ENCODE measurements at places on chromosomes 2 and 18.

DNA sequence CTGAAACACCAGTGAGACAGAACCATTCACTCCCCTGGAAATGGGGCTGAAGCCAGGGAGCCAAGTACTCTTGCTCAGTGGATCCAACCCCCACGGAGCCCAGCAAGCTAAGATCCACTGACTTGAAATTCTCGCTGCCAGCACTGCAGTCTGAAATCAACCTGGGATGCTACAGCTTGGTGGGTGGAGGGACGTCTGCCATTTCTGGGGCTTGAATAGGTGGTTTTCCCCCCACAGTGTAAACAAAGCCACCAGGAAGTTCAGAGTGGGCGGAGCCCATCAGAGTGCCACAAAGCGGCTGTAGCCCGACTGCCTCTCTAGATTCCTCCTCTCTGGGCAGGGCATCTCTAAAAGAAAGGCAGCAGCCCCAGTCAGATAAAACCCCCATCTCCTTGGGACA lies 292.8 kb downstream of the LNPK start:
- no peaks in the 10 kb centered on the region for H3K36me3 ChIP-seq
- DNase-seq: no peak
- no peaks in the 10 kb centered on the region for H3K4me1 ChIP-seq
- H3K4me3 ChIP-seq: no peak overlapping the region

- no peak overlapping the region for H3K4me3 ChIP-seq
- H3K36me3 ChIP-seq: peaks cover 86% of the 10 kb centered on the region
Measured at GRCh38 chr2:218252509-218253231, 8.1 kb upstream of the GPBAR1 start.

GRCh38 chr2:20378891-20379519 lies 28.4 kb upstream of the PUM2 start:
- H3K27me3 ChIP-seq: peaks cover 17% of the 10 kb centered on the region
- H3K27ac ChIP-seq: no peak overlapping the region
- H3K4me1 ChIP-seq: peaks cover 2% of the 10 kb centered on the region
- H3K36me3 ChIP-seq: no peaks in the 10 kb centered on the region
- no peak for DNase-seq

DNA sequence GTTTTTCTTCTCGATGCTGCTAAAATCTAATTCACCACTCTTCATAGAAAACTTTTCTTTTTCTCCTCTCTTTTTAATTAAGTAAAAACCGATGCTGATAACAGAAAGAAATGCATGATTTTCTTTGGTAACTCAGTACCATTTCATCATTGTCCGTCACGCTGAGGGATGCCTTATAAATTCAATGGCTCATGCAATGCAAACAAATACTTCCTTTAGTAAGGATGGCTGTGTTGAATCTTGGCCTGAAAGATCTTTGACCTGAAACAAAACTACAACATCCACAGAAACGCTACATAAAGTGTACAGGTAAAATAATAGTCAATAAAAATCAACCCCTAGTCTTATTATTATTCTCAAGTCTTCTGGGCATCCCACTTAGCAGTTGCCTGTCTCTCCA lies 261.4 kb downstream of the SLC8A1 start:
- H3K4me3 ChIP-seq: no peak overlapping the region
- DNase-seq: no peak
- H3K4me1 ChIP-seq: no peaks in the 10 kb centered on the region
- no peak overlapping the region for H3K27ac ChIP-seq
- H3K27me3 ChIP-seq: no peaks in the 10 kb centered on the region
- no peaks in the 10 kb centered on the region for H3K36me3 ChIP-seq

GRCh38 chr2:195695002-195695631 lies 38.1 kb downstream of the SLC39A10 start:
- H3K27me3 ChIP-seq: no peaks in the 10 kb centered on the region
- peaks cover 29% of the 10 kb centered on the region for H3K4me1 ChIP-seq
- no peak overlapping the region for H3K4me3 ChIP-seq
- no peak overlapping the region for H3K27ac ChIP-seq
- DNase-seq: no peak
- H3K36me3 ChIP-seq: peaks cover 78% of the 10 kb centered on the region

DNA sequence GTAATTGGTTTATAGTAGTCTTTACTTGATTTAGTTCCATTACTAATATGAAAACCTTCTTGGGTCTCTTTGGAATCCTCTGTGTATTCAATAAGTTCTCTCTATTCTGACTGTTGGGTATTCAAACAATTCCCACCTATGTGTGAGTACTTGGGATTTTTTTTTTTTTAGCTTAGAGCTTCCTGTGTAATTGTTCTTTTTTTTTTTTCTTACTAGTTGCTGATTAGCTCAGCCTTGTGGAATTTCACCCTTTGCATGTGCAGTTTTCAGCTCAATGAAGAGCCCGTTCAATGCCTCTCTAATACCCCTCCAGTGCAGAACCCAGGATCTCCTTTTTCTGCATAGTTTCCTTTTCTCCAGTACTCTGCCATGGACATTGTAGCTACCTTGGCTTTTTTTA lies 339.1 kb upstream of the GALNT5 start:
- H3K36me3 ChIP-seq: no peaks in the 10 kb centered on the region
- H3K27ac ChIP-seq: no peak overlapping the region
- no peak for DNase-seq
- no peaks in the 10 kb centered on the region for H3K27me3 ChIP-seq
- no peaks in the 10 kb centered on the region for H3K4me1 ChIP-seq
- no peak overlapping the region for H3K4me3 ChIP-seq

- H3K27ac ChIP-seq: peak overlapping the region; percentile 99
- H3K4me3 ChIP-seq: peak overlapping the region; percentile 71
- H3K27me3 ChIP-seq: no peaks in the 10 kb centered on the region
- H3K4me1 ChIP-seq: peaks cover 76% of the 10 kb centered on the region
Measured at GRCh38 chr2:196242131-196242620, 70.8 kb upstream of the STK17B start.

- no peaks in the 10 kb centered on the region for H3K36me3 ChIP-seq
- H3K4me1 ChIP-seq: peaks cover 14% of the 10 kb centered on the region
- peak; percentile 27 for DNase-seq
Measured at GRCh38 chr18:58438958-58439300, 190.0 kb downstream of the ALPK2 start.

DNA sequence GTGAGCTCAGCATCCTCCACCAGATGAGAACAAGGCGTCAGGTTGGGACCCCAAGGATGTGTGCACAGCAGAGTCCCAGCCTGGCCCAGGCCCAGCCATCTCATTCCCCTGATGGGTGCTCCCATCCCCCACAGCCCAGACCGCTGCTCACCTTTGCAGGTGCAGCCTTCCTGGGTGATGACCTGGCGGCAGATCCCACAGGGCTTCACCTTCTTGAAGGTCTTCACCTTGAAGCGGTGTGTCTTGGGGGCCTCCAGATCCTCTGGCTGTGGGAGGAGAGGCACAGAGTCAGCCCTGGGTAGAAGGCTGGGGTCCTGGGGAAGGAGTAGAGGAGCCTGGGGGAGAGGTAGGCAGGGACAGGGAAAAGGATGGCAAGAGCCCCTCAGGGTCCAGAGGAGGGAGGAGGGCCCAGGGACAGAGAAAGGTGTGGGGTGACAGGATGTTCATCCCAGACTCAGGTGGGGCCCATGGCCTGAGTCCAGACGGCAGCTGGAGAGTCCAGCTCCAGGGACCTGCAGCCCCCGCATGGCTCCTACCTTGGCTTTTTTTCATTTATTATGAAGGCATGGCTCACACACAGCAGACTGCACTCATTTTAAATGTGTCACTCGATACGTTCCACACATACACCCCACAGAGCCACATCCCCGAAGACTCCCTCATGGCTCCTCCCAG lies 11.9 kb downstream of the TNS1 start:
- H3K27me3 ChIP-seq: peaks cover 5% of the 10 kb centered on the region
- DNase-seq: no peak
- no peaks in the 10 kb centered on the region for H3K4me1 ChIP-seq

DNA sequence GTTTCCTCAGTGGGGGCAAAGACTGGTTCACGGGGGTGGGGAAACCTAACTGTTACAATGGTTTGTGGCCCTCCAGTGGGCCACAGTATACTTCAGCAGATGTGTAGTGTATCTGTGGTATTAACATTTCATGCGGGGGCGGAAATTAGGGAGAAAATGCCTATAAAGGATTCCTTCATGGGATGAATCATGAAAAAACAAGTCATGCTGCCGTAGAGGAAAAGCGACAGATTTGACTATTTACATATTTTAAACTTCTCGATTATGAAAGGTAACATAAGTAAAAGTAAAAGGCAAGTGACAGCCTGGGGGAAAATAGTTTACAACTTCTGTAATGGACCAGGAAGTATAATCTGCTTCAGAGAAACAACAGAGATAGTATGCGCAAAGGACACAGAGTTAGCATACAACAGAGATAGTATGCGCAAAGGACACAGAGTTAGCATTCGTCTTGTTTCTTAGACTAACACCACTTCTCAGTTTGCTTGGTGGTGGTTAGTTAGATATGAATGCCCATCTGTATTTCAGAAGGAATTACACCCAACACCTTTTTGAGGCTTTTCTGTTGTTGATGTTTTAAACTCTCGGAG lies 41.1 kb downstream of the MRPS9 start:
- no peak for DNase-seq
- peaks cover 8% of the 10 kb centered on the region for H3K4me1 ChIP-seq
- no peaks in the 10 kb centered on the region for H3K27me3 ChIP-seq
- H3K36me3 ChIP-seq: peaks cover 4% of the 10 kb centered on the region
- no peak overlapping the region for H3K27ac ChIP-seq
- no peak overlapping the region for H3K4me3 ChIP-seq

DNA sequence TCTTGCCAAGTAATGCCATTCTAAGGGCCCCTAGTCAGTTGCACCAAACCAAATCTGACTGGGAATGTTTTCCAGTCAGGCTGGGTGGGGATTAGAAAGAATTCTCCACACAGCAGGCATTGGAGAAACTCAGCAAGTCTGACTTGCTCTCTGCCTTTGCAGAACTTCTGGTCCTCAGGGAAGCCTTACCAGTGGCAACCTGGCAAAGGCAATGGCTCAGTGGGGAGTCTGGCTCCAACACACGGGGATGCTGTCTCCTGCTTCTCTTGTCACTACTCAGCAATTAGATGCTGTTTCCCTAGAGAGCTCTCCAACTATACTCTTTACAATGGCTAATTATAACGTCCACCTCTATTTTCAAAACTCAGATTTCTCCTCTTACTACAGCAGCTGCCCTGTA lies 810.7 kb downstream of the LRRTM4 start:
- no peak overlapping the region for H3K27ac ChIP-seq
- no peak overlapping the region for H3K4me3 ChIP-seq
